ENCODE measurements at places on chromosomes 16 and 17.

DNA sequence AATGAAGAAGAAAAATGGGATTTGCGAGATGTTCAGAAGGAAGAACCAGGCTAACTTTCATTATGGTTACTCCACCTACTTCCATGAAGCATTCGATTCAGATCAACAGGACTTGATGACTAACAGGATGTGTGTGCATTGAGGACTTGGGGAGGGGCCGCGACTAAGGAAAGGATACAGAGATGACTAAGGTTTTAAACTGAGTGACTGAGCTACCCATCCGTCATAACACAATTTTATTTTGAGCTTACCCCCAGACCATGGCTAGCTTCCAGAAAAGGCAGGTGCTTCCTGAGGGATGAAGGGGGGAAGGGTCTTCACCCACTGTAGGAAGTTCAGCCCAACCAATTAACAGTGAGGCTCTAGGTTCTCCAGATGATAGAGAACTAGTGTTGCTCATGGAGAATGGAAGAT, 2.5 kb upstream of the CDYL2 start:
- DNase-seq: peak; percentile 13

GRCh38 chr17:31092475-31093064, 2.2 kb upstream of the NF1 start:
- no peak for DNase-seq

DNA sequence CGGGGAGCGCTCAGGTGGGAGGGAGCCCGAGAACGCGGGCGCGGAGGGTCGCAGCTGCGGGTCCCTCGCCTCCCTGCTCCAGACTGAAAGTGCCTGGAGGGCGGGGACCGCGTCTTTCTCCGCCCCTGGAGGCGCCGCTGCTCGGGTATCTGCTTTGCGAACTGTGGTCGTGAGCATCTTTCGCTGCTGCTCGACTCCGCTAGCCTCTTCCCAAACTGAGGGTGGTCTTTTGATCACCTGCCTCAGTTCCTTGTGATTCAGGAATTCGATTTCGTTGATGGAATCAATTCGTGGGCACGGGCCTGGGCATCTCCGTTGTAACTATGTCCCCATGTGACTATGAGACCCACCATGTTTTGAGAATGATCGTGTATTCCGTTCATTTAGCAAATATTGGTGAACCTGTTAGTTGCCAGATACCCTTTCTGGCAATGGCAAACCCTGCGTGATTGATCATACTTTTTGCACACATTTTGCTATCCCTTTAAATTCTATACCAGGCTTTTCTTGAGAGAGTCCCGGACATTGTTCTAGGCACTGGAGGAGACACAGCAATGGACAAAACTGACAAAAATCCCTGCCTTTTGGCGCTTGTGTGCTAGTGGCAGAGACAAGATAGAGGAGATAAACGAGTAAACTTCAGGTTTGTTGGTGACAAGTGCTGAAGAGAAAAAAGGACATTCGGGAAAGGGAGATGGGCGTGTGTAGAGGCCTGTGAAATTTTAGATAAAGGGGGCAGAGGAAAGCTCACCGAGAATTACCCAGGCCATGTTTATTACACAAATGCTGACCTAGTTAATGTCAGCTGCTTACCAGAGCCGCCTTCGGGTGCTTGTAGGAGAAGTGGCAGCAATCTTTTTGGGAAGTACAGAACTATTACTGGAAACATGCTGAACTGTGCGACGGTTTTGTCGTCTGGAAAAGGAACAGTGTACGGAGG, 948 bp downstream of the UTP18 start:
- peak; percentile 61 for DNase-seq

DNA sequence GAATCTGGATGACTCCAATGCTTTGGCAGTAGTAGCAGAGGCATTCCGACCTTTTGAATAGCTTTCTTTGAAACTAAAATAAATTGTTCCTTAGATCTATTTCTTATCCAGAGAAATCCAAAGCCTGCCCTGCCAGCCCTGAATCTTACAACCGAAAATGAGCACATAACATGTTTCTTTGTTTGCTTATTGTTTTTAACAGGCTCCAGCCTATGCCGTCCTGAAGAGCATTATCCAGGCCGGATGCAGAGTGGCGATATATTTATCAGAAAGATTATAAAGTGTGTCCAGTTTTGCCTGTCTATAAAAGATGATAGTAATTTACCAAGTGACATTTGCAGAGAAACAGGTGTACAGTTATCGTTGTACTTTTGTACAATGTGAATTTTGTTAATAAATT, 10.5 kb downstream of the COQ7 start:
- no peak for DNase-seq

- no peak for DNase-seq
Measured at GRCh38 chr17:64276961-64277505, 14.0 kb upstream of the TEX2 start.
